RWPE1 (cell line): ENCODE measurements at places on chromosomes 2 and 18.

GRCh38 chr2:116510117-116510671 is 1304.3 kb upstream of the DDX18 start:
- peak; percentile 4 for DNase-seq

- no peak for DNase-seq
These were observed 16.0 kb downstream of the CEP192 start for GRCh38 chr18:13007248-13007560.

GRCh38 chr2:28717339-28717758 is 34.3 kb upstream of the PPP1CB start:
- peak; percentile 45 for DNase-seq

DNA sequence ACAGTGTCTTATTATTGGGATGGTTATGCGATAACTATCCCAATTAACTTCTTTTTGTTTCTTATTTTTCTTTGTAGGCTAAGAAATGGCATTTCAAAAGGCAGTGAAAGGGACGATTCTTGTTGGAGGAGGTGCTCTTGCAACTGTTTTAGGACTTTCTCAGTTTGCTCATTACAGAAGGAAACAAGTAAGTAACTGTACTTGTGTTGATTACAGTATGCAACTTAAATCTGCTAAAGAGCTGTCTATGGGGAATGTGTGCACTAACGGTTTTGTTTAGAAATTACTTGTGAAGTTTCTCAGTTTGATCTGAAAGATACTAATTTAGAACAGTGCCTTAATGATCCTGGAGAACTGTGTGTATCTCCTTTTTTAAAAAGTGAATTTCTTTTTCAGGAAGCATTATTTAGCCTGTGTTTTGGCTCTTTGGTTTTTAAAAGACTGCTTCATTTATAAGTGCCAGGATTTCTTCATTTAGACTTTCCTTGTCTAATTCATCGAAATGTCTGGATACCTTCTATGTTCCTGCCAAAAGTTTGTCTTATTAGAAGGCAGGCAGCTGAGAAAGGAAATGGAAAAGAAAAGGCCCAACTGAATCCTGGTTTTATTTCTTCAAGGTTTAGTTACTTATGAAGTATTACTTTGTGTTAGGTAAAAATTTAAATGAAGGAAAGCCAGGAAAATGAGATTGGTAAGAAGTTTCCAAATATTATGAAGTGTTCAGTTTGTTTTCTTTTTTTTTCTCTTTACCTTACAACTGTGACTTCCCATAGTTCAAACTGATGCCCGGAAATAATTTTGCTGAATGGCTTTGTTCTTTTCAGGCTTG is 40.1 kb downstream of the GPD2 start:
- DNase-seq = no peak

DNA sequence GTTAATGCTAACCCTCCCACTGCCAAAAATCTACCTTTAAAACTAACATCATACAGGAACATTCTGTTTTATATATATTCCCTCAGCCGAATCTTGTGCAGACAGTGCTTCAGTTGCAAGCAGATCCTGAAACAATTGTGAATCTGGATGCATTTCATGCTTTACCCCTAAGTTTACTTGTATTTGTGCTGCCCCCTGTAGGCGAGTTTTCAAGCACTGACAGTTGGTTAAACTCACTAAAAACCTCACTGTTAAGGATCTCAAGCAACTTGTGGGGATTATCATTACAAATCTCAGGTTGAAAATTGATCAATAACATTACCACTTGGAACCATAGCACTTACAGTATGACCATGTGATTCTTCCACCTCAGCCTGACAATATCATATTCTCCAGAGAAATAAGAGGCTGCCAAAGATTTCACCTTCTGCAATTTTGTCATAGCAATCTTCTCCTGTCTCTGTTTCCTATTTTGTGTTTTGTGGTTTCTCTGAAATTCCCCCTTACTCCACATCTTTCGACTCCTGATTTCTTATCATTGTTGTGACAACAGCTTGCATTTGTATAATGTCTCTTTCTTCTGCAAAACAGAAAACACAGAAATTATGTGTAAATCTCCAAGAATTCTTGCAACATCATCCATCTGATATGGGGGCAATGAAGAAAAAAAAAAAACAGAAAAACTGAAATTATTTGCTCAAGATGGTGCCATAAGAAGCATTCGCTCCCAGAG is 354.6 kb upstream of the SETBP1 start:
- DNase-seq = peak; percentile 0

- peak; percentile 47 for DNase-seq
These were observed 96.3 kb downstream of the EVA1A start for GRCh38 chr2:75464348-75464946.

DNA sequence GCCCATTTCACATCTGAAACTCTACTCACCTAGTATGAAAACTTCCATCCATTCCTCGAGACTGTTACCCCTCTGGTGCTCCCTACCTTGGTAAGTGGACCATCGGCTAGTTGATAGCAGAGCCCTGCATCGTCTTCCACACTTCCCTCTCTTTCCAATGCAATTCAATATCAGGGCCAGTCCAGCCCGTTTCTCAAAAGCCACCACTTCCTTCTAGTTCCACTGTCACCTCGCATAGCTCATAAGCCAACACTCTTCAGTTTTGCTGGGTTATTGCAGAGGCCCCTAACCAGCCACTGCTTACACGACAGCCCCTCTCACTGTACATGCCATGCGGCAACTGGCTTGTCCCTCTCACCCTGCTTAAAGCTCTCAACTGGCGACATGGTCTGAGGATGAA is 10.2 kb upstream of the ZNF407 start:
- DNase-seq = no peak

DNA sequence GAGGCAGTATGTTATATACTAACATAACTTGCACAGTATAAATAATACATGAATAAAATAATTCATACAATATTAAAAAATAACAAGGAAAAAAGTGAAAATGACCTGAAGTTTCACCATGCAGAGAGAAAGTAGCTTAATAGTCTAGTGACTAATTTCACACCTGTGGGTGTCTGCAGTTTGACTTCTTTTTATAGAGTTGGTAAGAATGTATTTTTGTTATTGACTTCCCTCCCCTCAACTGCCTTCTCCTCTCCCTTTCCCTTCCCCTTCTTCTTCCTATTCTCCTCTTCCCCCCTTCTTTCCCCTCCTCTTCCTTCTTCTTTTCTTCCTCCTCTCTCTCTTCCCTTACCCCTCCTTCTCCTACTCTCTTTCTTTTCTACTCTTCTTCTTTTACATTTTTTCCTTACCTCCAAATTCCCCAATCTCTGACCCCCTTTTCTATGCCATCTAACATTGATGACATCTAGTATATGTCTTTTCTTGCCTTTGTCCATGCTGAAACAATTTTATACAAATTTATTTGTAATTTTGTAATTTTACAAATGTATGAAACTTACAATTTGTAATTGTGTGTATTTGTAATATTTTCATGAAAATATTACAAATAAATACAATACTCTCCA is 3.1 kb downstream of the DNAH6 start:
- no peak for DNase-seq

DNA sequence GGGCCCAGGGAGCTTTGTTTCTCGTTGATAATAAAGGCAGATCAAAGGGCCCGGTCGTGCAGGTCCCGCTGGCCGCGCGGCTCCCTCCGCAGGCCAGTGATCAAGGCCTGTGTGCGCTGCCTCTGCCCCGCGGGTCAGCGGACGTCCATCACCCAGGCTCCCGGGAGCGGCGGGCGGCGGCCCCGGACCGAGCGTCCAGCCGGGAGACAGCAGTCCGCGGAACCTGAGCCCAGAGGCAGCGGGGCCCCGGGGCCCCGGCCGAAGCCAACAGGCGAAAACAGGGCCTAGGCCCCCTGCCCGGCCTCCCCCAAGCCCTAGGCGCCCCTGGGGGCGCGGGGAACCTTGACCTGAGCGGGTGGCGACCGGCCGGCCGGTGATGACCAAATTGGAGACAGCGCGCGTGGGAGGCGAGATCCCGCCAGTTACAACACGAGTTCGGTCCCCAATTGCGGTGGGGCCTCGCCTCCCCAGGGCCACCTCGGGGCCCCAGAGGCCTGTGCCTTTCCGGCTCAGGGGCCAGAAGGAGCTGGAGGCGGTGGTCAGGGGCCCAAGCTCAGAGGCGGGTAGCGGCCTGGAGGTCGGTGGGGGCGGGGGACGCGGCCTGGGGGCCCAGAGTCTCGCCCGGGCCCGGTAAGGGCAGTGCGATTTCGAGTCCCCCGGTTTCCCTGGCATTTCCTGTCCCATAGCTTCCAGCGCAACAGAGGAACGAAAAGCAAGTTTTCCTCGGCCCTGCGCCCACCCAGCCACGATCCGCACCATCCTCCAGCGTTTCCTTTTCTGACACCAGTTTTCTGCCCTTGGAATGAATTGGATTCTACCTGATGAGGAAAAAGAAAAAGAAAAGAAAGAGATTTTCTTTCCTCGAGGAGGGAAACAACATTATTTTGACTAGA is 5.9 kb downstream of the SP9 start:
- DNase-seq = no peak

- DNase-seq = no peak
These were observed 891 bp upstream of the NR4A2 start for GRCh38 chr2:156333274-156333950.

DNA sequence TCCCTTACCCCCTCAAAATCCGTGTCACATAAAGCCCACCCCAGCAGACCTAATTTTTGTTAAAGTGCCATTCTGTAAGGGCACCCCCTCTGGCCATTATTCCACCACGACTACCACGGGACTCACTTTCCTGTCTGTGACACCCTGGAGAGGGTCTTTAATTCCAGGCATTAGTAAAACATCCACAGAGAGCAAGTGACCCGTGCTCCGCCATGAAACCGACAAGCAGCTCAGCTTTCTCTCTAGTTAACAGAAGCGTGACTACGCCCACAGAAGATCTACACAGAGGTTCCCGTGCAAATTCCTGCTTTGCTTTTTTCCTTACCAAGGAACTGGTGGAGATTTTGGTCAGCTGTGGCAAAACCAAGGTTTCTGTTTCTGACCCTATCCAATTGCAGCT is 4.4 kb downstream of the SIGLEC15 start:
- no peak for DNase-seq

GRCh38 chr2:207082619-207083018 is 83.1 kb downstream of the KLF7 start:
- no peak for DNase-seq

DNA sequence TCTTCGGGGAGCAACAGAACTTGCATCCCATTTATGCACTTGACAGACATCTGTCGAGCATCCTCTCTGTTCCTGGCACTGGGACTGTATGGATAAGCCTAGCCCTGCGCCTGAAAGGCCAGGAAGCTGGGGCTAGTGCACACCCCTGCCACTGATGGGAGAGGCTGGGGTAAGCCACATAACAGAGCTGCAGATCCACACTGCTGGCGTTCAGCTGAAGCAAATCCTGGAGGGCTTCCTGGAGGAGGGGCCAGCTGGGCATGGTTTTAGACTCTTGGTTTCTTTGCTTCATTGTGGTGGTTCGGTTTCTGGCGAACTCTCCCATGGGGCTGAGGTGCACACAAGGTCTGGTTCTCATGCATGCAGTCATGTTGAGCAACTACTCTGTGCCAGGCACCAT is 45.5 kb upstream of the FOSL2 start:
- no peak for DNase-seq

DNA sequence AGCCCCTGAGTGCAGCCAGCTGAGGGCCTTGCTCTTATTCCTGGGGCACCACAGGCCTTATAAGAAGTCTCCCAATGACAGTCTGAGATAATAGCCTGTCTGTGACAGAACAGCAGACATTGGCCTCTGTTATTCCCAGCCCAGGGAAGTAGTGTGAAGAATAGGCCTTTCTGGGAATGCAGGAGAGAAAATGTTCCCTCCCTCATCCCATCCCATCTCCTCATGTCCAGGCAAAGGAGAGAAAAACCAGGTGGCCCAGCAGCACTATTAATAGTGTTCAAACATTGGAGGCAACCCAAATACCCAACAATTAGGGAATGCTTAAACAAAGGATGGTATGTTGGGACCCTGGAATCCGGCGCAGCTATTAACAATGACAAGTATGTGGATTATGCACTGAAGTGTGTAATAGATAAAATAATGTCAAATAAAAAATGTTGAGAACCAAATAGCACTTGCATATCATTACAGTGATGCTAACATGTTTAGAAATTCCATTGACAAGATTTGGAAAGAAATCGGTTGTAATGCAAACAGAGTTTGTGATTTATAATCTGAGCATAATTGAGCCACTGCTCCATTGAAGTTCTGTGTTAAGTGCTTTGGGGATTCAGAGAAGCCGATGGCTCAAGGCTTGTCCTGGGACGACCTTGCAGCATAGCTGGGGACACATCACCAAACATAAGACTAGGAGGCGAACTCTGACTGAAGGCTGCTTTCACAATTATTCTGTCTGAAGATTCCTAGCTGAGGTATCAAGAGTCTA is 69.3 kb downstream of the LBH start:
- no peak for DNase-seq

DNA sequence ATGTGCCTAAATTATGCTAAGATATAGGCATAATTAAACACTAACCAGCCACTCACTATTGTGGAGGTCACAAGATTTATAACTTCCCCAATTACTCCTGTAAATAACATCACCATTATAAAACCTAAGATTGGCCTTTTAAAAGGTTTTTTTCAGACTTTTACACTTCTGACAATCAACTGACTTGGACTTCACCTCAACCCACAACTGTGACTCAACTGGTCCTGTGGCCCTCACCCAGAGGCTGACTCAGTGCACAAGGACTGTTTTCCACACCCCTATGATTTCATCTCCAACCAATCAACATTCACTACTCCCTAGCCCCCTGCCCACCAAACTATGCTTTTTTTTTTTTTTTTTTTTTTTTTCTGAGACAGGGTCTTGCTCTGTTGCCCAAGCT is 11.6 kb downstream of the TTR start:
- DNase-seq = peak; percentile 1

GRCh38 chr2:429142-429541 is 141.3 kb upstream of the ALKAL2 start:
- no peak for DNase-seq

DNA sequence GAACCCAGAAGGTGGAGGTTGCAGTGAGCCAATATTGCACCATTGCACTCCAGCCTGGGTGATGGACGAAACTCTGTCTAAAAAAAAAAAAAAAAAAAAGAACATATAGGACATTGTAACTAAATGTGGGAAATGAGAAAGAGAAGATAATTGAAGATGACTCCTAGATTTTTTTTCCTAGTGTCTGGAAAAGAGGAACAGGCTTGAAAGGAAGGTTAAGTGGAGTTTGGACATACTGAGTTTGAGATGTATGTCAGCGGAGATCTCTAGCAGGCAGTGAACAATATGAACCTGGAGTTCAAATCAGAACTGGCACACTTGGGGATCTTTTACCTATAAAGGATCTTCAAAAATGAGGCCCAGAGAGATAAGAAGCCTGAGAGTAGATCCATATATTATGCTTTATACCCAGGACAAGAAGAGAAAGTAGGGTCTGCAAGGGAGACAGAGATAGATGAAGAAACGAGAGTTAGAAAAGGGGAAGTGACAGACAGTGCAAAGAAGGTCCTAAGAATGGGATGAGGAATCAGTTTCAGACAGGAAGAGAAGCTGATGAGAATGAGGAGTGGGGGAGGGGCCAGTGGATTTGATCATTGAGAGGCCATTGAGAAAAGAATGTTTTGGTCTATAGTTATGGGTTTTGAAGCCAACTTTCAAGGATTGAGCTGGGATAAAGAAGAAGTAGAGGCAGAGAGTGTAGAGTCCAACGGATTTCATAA is 46.9 kb upstream of the CD28 start:
- DNase-seq = no peak

GRCh38 chr2:201433394-201433995 is 17.8 kb downstream of the TRAK2 start:
- no peak for DNase-seq
